Activated naive CD4-positive, alpha-beta T cell treated with Interleukin-2 at 50 U/mL for 16 hours (primary cell): ENCODE measurements at places on chromosomes 13 and 19.
A peak's percentile ranks its signal among the peaks of the same experiment; 100 is the strongest.

DNA sequence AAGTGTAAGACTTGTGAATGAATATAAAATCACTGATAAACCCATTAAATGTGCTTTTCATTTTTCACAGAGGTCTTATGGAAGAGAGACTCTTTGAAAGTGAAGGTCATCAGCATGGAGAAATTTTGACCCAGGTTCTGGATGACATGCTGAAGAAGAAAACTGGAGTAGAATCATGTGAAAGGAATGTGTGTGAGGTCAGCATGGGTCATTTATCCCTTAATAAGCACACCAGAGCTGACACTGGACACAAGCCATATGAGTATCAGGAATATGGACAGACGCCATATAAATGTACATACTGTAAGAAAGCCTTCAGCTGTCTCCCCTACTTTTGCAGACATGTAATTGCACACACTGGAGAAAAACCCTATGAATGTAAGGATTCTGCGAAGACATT is 29.0 kb downstream of the ZNF20 start:
- DNase-seq: no peak

DNA sequence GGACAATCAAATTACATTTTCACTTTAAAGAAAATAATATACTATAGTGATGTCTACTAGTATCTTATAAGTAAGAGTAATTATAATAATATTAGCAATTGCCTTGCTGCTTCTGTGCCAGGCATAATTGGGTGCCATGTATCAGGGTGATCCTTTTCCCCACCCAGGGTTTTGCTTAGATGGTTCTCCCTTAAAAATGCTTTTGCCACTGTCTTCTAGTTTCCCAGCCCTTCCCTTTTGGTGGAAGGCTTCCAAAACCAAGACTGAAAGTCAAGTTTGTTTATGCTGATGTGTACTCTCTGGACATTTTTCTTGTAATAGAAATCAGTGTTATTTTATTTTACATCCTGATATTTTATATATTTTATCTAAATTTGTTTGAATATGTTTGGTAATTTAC is 77.8 kb downstream of the ITGBL1 start:
- no peak for DNase-seq

DNA sequence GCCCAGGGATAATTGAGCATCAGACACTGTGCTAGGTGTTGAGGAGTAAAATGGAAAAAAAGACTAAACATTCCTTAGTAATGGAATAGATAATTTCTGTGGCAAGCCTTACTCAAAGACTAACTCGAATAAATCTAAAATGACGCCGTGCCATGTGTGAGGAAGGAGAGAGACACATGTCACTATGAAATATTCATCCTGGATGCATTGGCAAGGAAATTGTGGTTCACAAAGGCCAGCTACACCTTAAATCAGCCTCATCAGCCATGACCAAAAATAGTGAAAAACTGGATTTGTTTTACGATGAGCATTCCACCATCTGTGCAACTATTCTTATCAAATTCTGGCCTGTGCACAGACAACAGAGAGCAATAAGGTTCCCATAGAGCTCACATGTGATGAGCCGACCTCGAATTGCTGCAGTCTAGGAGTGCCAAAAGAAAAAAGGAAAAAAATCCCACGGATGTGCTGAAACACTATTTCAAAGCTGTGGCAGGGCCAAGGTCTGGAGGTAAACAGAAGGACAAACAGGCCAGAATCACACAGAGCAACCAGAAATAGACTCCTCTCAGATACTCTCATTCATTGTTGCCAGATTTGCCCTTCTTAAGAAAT is 505.7 kb downstream of the EFNB2 start:
- no peak for DNase-seq

- DNase-seq: no peak
Measured at GRCh38 chr13:75685239-75685697, 49.1 kb downstream of the LMO7 start.

- peak; percentile 83 for DNase-seq
Measured at GRCh38 chr19:48249502-48250014, 6.2 kb downstream of the CARD8 start.

DNA sequence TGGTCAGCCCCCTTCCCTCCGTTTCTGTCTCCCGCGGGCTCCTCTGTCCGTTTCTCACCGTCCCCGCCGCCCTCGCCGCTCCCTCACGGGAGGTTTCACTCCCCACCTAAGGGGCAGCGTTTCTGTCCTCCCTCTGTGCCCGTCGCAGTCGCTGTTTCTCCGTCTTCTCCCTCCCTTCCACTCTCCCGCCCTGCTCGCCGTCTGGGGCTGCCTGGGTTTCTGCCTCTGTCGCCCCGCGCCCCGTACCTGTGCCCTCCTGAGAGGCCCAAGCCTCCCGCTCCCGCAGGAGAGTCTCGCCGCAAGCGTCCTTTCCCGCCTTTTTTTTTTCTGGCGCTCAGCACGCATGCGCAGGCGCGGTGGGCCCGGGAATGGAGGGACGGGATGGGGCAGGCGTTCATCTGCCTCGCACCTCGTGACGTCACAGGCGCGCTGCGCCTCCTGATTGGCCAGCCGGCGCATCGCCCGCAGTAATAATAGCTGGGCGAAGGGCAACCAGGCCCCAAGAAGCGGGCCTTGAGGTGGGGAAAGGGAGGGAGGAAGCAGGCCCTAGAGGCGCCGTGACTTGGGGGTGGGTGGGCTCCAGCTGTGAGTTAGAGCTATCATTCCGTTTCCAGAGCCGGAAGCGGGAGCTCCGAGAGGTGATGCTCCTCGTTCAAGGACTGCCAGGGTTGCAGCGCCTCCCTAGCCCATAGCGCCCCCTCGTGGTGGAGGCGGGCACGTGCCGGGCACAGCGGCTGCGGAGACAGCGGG is 15.4 kb downstream of the SSC5D start:
- peak; percentile 93 for DNase-seq

GRCh38 chr19:6644796-6645195 is 25.2 kb downstream of the TNFSF14 start:
- DNase-seq: no peak

- no peak for DNase-seq
Measured at GRCh38 chr19:49344505-49345423, 9.6 kb downstream of the CD37 start.

GRCh38 chr19:45280471-45280961 is 29.4 kb downstream of the MARK4 start:
- DNase-seq: no peak

DNA sequence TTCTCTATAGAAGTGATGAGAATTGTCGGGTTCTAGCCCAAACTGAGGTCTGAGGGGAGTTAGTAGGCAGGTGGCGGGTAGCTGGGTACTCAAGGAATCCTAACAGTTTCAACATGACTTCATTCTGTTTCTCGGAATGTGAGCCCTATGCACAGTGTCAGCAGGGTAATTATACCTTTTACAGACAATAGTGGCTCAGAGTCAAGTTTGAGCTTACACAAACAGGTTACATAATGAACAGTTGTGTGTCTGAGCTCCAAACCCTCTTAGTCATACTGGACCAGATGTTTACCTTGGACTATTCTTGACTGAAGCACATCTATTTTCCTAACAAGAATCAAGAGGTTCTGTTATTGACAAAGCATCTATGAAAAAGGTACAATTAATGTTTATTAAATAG is 1066.7 kb upstream of the PCDH20 start:
- DNase-seq: no peak
